ENCODE measurements at places on chromosomes 3 and 15. TPM values are rescaled to one million over a fixed set of nuclear protein-coding genes. Genes with fewer than 3 reads are reported as not detected.

DNA sequence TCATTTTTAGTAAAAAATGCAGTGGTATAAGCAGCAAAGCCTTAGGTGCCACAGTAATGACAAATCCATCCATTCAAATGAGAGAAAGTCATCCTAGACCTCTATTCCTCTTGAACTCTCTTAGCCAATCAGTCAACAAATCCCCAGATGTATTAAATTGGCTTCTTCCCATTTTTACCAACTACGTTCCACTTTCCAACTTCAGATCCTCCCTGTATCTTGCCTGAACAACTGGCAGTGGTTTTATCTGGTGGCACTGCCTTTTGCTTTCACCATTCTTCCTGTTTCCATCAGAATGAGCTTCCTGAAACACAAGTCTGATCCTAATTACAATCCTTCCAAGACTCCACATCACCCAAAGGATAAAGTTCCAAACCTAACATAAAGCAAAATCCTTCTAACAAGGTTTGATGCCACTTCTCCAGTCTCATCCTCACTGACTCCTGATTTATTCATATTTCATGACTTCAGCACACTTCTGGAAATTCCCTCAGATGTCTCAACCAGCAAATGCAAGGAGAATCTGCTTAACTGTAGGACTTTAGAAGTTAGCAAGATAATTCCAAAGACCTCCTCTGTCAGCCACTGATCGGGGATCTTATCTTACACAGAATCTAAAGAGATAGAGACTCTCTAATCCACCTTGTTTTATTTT lies 69.8 kb upstream of the SLC4A7 start:
- no peak for DNase-seq
- H3K4me1 ChIP-seq, result no peaks in the 10 kb centered on the region
- H3K4me3 ChIP-seq, result no peak overlapping the region
- H3K27ac ChIP-seq, result no peak overlapping the region
- no peaks in the 10 kb centered on the region for H3K27me3 ChIP-seq

GRCh38 chr3:119230071-119230470 lies 10.6 kb downstream of the B4GALT4 start:
- H3K36me3 ChIP-seq, result peaks cover 58% of the 10 kb centered on the region
- no peak overlapping the region for H3K27ac ChIP-seq
- DNase-seq, result no peak
- no peaks in the 10 kb centered on the region for H3K27me3 ChIP-seq

GRCh38 chr3:32403663-32404062 lies 12.0 kb downstream of the CMTM7 start:
- peaks cover 63% of the 10 kb centered on the region for H3K4me1 ChIP-seq
- H3K4me3 ChIP-seq, result no peak overlapping the region
- H3K27ac ChIP-seq, result no peak overlapping the region

GRCh38 chr3:160810362-160811236 lies 54.6 kb downstream of the PPM1L start:
- no peaks in the 10 kb centered on the region for H3K27me3 ChIP-seq
- H3K27ac ChIP-seq, result no peak overlapping the region
- H3K4me3 ChIP-seq, result no peak overlapping the region
- no peaks in the 10 kb centered on the region for H3K4me1 ChIP-seq

DNA sequence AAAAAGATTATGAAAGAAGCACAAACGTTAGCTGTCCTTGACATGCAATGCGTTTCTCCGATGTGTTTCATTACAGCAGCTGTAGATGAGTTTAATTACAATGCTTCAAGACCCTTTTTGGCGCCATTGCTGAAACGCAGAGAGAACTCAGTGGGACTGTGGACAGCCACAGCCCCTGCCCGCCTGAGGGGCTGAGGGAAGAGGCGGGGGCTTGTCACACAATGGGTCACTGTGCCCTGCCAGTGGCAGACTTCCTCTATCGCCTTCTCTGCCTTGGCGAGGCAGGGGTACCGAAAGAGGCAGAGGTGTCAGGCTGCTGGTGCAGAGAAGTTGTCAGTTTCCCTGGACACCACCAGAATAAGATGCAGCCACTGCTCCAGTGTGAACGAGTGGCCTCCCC lies 252.0 kb downstream of the NR2F2 start:
- no peak overlapping the region for H3K4me3 ChIP-seq
- H3K27me3 ChIP-seq, result no peaks in the 10 kb centered on the region
- no peaks in the 10 kb centered on the region for H3K4me1 ChIP-seq

GRCh38 chr3:98568402-98568801 lies 25.0 kb downstream of the CPOX start:
- H3K36me3 ChIP-seq, result no peaks in the 10 kb centered on the region
- H3K4me3 ChIP-seq, result no peak overlapping the region
- no peaks in the 10 kb centered on the region for H3K27me3 ChIP-seq
- H3K27ac ChIP-seq, result peak overlapping the region; percentile 94
- DNase-seq, result no peak
- peaks cover 26% of the 10 kb centered on the region for H3K4me1 ChIP-seq

DNA sequence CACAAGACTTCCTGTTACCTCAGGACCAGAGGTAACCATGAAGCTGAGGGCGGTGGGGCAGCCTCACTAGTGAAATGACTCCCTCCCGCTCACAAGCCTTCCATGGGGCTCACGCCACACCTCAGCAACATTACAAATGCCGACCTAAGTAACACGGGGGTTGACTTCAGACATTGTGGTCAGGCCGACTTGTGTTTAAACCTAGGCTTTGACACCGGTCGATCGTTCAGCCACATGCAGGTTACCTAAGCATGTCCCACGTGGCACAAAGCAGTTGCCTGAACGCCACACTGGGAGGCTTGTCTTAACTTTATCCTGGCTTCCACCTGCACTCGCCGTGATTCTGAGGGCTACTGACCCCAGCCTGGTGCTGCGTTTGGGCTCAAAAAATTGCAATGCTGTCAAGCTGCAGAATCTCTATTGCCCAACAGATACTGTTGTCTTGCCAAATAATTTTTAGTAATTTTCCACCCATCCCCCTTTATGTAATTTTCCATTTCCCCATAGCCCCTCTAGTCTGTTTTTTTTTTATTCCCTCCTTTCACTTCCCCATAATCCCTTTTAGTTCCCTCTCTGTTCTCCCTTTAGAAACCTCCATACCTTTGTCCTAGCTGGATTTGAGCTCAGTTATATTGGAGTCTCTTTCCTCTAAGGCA lies 158.6 kb upstream of the RGMA start:
- H3K4me3 ChIP-seq, result no peak overlapping the region
- no peaks in the 10 kb centered on the region for H3K4me1 ChIP-seq
- no peak for DNase-seq
- no peaks in the 10 kb centered on the region for H3K27me3 ChIP-seq
- no peaks in the 10 kb centered on the region for H3K36me3 ChIP-seq

GRCh38 chr15:77944002-77944867 lies 133.3 kb downstream of the TBC1D2B start:
- peak overlapping the region; percentile 33 for H3K4me3 ChIP-seq
- no peak overlapping the region for H3K27ac ChIP-seq
- DNase-seq, result no peak
- no peaks in the 10 kb centered on the region for H3K27me3 ChIP-seq
- H3K36me3 ChIP-seq, result no peaks in the 10 kb centered on the region

DNA sequence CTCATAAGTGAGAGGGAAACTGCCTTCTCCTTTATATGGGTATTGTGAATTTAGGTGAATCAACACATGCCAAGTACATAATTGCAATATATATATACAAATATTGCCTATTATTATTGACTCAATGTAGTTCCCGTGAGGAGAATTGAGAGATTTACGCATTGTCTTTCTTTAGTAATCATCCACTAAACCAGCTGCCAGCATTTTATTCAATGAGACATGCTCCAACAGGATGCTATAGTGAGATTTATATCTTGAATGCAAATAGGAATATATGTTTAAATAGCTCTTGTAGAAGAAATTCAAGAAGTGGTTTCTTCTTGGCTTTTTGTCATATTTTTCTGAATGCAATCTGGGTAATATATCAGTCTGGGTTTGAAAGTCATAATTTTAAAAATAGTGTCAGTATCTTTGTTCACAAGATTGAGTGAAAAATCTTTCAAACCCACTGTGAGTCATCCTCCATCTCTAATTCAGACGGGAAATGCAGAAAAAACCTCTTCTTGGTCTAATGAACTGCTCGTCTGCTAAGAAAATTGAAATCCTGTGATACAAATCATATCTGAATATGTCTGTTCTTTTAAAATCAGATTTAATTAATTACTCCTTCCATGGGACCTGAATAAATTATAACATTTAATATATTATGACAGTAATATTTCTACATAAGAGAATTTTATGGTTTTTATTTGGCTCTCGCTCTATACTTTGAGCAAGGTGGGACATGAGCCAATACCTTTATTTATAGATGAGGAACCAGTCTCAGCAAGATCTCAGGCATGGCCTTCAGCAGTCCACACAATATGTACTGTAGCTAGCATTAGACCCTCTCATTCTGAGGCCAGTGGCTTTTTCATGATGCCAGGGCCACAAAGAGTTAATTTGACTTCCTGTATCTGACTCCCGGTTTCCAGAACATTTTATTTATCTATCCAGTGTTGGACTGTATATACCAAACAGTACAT lies 516.0 kb downstream of the GABRG3 start:
- no peak overlapping the region for H3K4me3 ChIP-seq
- H3K27me3 ChIP-seq, result no peaks in the 10 kb centered on the region
- no peak overlapping the region for H3K27ac ChIP-seq

- H3K27me3 ChIP-seq, result no peaks in the 10 kb centered on the region
- peak overlapping the region; percentile 93 for H3K4me3 ChIP-seq
- DNase-seq, result no peak
- H3K36me3 ChIP-seq, result peaks cover 4% of the 10 kb centered on the region
- H3K4me1 ChIP-seq, result peaks cover 6% of the 10 kb centered on the region
Observed at GRCh38 chr15:91021516-91022074, 799 bp downstream of the VPS33B start.

DNA sequence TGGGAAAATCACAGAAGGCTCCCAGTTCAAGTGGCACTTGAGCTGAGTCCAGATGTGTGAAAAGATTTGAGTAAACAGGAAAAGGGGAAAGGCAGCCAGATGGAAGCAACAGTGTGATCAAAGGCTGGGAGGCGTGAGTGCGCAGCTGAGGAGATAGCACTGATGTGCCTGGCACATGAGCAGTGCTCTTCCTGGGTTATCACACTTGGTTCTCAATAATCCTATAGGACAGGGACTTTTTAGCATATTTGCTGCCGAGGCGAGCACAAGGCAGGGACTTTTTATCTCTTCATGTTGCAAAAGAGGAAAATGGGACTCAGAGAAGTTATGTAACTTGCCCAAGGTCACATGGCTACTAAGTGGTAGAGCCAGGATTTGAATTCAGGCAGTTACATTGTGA lies 39.6 kb downstream of the CORO2B start:
- no peaks in the 10 kb centered on the region for H3K36me3 ChIP-seq
- H3K27ac ChIP-seq, result no peak overlapping the region
- H3K27me3 ChIP-seq, result peaks cover 12% of the 10 kb centered on the region
- no peak overlapping the region for H3K4me3 ChIP-seq

DNA sequence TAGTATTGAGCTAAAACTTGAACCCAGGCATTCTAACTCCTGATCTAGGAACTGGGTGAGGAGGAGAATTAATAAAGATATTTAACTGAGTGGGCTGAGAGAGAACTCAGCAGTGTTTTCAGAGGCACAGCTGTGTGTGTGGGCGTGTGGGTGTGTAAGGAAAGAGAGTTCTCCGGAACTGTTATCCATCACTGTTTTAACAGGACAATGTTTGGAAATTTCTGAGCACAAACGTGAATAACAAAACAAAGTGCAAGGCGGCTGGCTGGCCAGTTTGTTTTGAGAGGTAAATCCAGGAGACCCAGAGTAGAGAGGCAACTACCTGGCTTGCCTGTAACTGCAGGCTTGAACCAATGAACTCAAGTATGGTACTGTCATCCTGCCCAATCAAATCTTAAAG lies 5.0 kb upstream of the PTPN9 start:
- peaks cover 9% of the 10 kb centered on the region for H3K4me1 ChIP-seq
- H3K4me3 ChIP-seq, result no peak overlapping the region
- H3K27ac ChIP-seq, result no peak overlapping the region
- no peak for DNase-seq
- no peaks in the 10 kb centered on the region for H3K27me3 ChIP-seq

DNA sequence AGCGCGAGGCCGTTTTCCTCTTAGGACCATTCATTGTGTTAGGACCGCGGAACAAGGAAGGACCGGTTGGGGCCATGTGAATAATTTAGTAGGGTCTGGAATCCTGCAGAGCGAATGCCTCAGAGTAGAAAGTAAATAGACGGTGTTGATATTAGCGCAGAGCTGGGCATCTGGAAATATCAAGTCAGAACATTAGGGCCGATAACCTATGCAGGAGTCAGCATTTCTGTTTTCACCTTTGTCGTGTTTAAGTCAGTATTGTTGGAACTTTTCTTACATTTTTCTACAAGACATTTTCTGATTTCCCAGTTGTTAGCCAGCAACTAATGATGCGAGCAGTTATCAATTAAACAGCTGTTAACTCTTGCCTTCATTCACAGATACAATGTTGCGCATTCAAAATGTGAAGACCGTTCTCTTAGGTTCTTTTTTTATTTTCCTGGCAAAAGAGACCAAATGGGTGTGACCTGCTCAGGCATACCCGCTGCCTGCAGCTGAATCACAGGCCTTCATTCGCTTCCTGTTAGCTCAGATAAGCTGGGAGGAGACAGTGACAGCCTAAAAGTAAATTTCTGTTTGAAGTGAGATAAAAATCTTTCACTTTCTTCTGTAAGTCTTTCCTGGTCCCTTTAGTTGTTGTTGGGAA lies 966 bp upstream of the PKM start:
- peaks cover 52% of the 10 kb centered on the region for H3K4me1 ChIP-seq
- peak overlapping the region; percentile 59 for H3K27ac ChIP-seq
- H3K36me3 ChIP-seq, result no peaks in the 10 kb centered on the region
- peak overlapping the region; percentile 96 for H3K4me3 ChIP-seq

GRCh38 chr15:43440721-43441281 lies 52.2 kb downstream of the TP53BP1 start:
- DNase-seq, result peak; percentile 43
- no peaks in the 10 kb centered on the region for H3K4me1 ChIP-seq
- no peaks in the 10 kb centered on the region for H3K27me3 ChIP-seq
- no peak overlapping the region for H3K4me3 ChIP-seq
- H3K36me3 ChIP-seq, result peaks cover 35% of the 10 kb centered on the region
- H3K27ac ChIP-seq, result no peak overlapping the region

DNA sequence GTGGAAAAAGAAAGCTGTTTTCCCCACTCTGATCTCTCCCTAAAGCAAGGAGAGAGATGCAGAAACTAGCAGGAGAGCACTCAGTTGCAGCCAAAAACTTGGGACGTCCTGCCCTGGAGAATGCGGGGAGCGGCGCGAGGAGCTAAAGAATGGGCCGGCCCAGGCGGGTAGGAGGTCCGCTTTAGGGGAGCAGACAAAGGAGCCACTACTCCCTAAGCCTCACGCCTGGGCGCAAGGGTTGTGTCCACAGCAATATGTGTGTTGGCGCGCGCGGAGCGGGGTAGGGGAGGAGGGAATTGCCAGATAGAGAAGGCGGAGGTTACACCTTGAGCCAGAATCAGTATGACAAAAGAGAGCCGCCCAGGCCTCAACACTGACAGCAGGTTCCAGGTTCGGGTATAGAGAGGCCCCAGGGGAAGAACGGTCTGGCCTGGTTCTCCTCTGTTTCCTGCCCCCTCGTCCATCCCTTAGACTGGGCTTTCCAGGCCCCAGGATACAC lies 2.9 kb downstream of the WNT5A start:
- peaks cover 29% of the 10 kb centered on the region for H3K4me1 ChIP-seq
- no peak overlapping the region for H3K27ac ChIP-seq
- H3K27me3 ChIP-seq, result peaks cover 18% of the 10 kb centered on the region
- no peaks in the 10 kb centered on the region for H3K36me3 ChIP-seq
- DNase-seq, result no peak

Gene OSTN
- total RNA-seq, result not detected

Gene PPIP5K1
- 39.1 TPM for total RNA-seq

Gene TMCO5A
- total RNA-seq, result not detected

Gene GOLGA6L7
- total RNA-seq, result not detected

Gene THAP10
- 0.33 TPM for total RNA-seq

Gene HDGFL3
- total RNA-seq, result 4.6 TPM

Gene RPL32
- 3,787 TPM for total RNA-seq

Gene LARP6
- total RNA-seq, result not detected

Gene MME
- 0.39 TPM for total RNA-seq

Gene TMEM40
- not detected for total RNA-seq

Gene CHL1
- not detected for total RNA-seq

All from T-cell (primary cell).